ENCODE measurements at places on chromosomes 7 and 10.

GRCh38 chr7:23907012-23907411 lies 197.0 kb downstream of the STK31 start:
- no peak for DNase-seq

- no peak for DNase-seq
Measured at GRCh38 chr7:7156663-7157062, 25.7 kb upstream of the C1GALT1 start.

DNA sequence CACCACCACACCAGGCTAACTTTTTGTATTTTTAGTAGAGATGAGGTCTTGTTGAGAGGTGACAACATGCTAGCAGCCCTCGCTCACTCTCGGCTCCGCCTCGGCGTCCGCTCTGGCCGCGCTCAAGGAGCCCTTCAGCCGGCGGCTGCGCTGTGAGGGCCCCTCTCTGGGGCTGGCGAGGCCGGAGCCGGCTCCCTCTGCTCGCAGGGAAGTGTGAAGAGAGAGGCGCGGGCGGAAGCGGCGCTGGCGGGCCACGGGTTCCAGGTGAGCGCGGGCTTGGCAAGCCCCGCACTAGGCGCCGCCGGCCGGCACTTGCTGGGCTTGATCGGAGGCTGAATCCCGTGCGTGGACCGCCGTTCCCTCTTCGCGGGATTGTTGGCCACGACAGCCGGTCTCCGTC lies 83.0 kb downstream of the EEPD1 start:
- DNase-seq: no peak

DNA sequence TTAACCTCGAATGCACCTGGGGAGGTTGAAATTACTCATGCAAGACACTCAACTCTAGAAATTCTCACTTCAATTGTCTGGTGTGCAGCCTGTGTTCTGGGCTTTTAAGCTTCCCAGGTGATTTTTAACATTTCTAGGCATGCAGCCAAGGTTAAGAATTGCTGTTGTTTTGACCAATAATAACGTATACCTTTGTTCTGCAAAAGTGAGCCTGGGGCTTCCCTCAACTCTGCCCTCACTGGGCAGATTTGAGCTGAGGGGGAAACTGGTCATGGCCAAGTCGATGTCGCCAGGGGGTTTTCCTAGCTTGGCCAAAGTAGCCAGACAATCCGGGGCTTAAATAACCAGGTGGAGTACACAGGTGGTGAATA lies 568 bp downstream of the PRSS2 start:
- DNase-seq: no peak

DNA sequence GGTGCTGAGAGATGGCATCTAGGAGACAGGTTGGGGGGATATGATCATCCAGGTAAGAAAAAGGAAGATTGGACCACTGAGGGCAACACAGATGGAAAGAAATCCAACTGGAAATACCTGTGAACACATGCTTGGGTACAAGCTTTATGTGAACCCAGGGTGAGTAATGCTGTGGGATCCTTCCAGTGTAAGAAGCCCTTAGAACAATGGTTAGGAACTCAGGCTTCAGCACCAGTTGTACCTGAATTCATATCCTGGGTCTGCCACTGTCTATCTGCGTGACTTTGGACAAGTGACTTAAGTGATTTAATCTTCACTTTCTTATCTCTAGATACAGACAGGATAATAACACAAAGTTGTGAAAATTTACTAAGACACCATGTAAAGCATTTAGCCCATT lies 131.0 kb downstream of the ST7 start:
- no peak for DNase-seq

DNA sequence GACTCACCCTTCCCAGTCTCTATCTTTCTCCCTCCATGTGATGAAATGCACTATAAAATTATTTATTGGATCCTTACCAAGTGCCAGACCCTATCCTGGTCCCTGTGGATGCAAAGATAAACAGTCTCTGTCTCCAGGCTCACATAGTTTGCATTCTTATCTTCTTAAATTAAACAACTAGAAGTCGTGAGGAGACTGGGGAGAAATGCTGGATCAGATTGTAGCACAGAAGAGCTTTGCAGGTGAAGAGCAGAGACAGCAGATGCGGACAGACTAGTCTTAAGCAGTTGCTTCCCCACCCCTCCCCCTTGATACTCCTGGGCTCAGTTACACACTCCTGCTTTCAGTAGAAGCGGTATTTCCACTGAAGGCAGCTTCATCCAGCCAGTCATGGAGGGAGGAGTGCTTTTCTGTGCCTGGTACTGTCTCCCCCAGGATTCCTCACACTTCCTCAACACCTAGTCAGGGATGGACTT lies 20.8 kb upstream of the CDK1 start:
- no peak for DNase-seq

DNA sequence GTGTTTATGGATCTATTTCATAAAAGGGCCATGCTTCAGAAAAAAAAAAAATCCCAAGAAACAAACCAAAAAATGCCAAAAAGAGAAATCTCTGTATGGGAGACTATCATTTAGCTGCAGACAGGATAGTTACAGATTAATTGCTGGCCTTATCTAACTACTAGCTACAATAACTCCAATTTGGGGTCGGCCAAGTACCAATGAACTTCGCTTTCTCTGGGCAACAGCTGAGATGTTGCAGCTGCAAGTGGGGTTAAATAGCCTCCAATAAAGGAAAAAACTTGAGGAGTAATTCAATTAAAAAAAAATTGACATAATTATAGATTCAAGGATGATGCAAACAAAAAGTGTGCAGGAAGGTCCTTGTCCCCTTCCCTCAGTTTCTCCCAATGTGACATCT lies 73.6 kb downstream of the PFKFB3 start:
- DNase-seq: no peak
